ENCODE measurements at places on chromosomes 6 and 20. TPM values are rescaled to one million over a fixed set of nuclear protein-coding genes. Genes with fewer than 3 reads are reported as not detected.

Gene SPDEF
- not detected for total RNA-seq

Gene BCAS1
- total RNA-seq: 0.11 TPM

Gene ABCC10
- total RNA-seq: 82.9 TPM

Gene C4B
- total RNA-seq: 3.4 TPM

Gene TXLNB
- total RNA-seq: not detected

Gene HLA-DQB1
- 21.0 TPM for total RNA-seq

Gene LZTS3
- 0.62 TPM for total RNA-seq

Gene PRPH2
- total RNA-seq: 0.10 TPM

Gene OLIG3
- not detected for total RNA-seq

Gene ENPP3
- 0.81 TPM for total RNA-seq

Gene NOTCH4
- 1.4 TPM for total RNA-seq

Gene FAM217A
- not detected for total RNA-seq

Gene ARHGAP40
- not detected for total RNA-seq

Gene COL19A1
- total RNA-seq: not detected

Gene SLC35B2
- total RNA-seq: 34.6 TPM

Gene BMP7
- total RNA-seq: not detected

Gene SLC22A23
- total RNA-seq: 0.14 TPM

Gene VNN1
- 1.6 TPM for total RNA-seq

Measured in natural killer cell treated with Interleukin-12 subunit alpha and Interleukin-12 subunit beta and Interleukin-15 and Interleukin-18, amount 100 ng/mL, for 72 hours (primary cell).